ENCODE measurements at places on chromosomes 3 and 15.

GRCh38 chr3:138078901-138079344 lies 36.5 kb downstream of the DZIP1L start:
- no peak for DNase-seq

- DNase-seq = no peak
These were observed 177.3 kb downstream of the NFKBIZ start for GRCh38 chr3:102026656-102027055.

DNA sequence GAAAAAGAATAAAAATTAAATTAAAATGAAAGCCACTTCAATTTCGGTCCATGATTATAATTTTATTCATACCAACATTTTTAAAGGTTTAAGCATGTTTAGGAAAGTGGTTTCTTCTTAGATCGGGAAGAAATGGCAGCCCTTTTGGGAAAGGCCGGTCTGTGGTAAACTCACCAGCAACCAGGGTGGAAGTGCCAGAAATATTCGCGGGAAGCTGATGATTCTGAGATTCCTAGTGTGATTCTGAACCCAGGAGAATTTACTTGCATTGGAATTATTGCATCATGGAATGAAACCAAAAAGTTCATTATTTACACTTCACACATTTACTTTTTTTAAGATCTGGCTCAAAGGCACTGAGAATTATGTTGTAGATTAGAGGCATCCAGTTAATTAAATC lies 97.2 kb upstream of the CCNL1 start:
- DNase-seq = no peak

DNA sequence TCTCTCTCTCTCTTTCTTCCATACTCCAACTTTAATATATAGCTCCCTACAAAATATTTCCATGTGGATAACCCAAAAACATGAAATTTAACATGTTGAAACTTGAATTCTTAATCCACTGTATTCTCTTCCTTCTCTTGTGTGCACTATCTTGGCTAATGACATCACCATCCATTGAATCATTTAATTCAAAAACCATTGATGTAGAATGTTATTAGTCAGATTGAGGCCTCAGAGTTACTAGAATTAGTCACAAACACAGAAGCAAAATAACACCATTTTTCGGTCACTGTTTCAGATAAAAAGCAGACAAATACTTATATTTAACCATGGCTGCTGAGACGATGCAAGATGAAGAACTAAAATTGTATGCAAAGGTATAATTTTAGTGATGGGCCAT lies 256.9 kb upstream of the LRRC3B start:
- DNase-seq = no peak

DNA sequence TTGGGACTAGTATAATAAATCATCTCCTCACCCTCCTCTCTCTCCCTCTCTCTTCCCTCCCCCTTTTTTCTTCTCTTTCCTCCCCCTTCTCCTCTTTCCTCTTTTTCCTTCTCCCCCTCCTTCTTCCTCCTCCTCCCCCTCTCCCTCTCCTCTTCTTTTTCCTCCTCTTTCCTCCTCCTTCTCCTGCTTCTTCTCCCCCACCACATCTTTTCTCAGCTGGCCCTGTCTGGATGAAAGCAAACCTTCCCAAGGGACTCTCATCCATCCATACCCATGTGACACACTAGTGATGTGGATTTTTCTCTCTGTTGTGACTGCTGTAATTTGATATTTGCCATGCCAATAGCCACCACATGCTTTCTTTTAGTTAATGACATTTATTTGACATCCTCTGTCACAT lies 127.2 kb downstream of the EBLN2 start:
- no peak for DNase-seq
